Amniotic stem cell (primary cell): ENCODE measurements at places on chromosomes 7 and 10.

DNA sequence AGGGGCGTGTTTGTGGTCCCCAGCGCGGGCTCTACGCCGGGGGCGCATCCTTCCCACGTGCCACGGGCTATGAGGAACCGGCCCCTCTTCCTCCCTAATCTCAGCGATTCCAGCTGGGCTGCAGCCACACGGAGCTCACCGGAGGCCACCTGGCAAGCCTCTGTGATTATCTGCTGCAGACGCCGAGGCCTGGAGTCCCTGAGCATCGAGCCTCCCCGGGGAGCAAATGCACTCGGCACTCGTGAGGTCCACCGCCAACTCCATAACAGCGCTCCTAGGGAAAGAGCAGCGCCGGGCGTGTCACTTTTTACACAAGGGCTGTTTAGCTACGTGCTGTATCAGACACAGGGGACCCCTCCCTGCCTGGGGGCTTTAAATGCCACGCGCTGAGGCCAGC is 101.2 kb downstream of the DYNC2I1 start:
- no peak for DNase-seq

DNA sequence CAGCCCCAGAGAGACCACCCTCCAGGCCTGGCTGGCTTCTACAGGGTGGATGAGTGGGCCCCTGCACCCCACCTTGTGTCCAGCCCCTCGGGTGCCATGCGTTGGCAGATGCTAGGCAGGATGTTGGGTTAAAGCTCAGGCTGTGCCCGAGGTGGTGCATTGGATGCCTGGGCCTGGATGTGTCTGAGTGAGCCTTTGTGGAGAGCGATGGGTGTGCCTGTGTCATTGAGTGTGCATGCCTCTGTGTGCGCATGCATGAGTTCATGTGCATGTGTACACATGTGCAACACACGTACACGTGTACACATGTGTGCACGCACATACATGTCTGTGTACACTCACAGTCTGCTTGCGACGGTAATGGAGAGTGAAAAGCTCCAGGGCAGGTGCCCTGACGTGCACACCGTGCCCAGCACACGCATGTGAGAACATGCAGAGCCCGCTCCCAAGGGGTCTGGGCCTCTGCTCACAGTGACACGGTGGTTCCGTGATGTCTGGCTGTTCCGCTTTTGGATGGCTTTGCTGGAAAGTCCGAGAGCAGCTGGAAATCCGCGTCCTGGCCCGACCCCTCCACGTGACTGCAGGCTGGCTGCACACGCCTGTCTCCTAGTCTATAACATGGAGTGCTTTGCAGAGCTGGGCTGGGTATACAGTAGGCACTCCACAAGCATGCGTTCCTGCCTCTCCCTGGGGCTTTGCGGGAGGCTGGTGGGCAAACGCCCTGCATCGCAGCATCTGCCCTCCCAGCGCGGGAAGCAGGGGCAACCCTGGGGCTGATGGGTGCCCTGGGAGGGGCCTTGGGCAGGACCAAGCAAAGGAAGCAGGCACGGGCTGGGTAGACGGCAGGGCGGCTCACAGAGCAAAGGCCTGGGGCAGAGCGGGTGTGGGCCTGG is 36.9 kb downstream of the ELFN1 start:
- no peak for DNase-seq

DNA sequence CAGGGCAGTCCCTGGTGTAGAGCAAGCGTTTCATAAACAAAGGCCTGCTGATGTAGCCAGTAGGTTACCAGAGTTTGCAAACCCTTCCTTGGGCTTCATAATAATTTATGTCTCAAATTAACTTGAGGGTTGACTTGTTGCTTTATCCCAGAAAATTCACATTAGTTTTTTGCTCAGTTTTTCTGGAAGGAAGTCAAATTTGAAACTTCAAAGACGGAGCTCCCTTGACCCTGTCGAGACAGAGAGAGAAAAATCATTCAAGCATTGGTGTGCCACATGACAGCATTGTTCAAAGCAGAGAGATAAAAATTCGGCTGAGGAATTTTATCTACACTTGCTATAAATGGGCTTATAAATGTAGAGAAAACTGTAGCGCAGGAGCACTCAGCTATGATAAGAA is 627.7 kb downstream of the TNS3 start:
- no peak for DNase-seq

DNA sequence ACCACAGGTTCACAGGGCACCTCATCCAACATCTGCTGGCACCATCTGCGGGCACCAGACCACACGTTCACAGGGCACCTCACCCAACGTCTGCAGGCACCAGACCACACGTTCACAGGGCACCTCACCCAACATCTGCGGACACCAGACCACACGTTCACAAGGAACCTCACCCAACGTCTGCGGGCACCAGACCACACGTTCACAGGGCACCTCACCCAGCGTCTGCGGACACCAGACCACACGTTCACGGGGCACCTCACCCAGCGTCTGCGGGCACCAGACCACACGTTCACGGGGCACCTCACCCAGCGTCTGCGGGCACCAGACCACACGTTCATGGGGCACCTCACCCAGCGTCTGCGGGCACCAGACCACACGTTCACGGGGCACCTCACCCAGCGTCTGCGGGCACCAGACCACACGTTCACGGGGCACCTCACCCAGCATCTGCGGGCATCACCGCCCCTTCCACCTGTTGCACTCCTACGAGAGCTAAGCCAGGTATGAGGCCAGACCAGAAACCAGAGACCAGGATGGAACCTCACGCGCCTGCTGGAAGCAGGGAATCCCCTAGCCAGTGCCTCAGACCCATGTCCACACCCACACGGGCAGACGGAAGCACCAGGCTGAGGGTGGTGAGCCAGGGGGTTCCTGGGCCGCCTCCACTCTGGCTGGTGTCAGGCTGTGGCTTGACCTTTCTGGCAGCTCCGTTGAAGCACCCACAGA is 182.8 kb downstream of the MAD1L1 start:
- no peak for DNase-seq

DNA sequence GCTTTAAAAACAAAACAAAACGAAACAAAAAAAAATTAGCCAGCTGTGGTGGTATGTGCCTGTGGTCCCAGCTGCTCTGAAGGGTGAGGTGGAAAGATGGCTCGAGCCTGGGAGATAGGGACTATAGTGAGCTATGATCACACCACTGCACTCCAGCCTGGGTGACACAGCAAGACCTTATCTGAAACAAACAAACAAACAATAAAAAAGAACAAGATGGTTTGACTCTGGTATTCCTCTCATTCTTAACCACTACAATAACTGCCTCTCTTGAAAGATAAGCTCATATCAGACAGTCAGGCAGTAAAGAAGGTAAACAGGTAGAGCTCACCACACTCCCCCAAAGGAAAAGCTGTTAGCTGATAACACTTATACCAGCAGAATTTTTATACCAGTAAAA is 14.1 kb upstream of the DUSP5 start:
- no peak for DNase-seq

GRCh38 chr10:24496906-24497305 is 226.8 kb downstream of the ARHGAP21 start:
- DNase-seq, result no peak

GRCh38 chr10:19713800-19714525 is 102.3 kb upstream of the PLXDC2 start:
- no peak for DNase-seq

DNA sequence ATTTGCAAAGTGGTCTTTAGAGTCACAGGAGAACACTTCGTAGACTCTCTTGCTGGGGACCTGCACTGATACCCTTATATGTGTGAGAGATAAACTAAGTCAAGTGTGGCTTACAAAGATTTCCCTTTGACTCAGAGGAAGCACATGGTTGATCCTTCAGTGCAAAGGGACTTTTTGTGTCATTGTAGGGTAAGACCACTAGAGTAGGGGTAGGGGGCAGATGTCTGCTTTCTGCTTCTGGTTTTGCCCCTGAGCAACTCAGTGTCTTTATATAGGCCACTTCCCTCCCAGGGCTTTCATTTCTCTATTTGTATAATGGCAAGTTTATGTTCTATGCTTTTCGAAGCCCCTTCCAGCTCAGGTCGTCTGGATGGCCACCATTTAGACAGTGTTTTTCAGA is 281.7 kb downstream of the SORCS3 start:
- no peak for DNase-seq

- no peak for DNase-seq
These were observed 42.1 kb downstream of the SCIN start for GRCh38 chr7:12612622-12613021.

DNA sequence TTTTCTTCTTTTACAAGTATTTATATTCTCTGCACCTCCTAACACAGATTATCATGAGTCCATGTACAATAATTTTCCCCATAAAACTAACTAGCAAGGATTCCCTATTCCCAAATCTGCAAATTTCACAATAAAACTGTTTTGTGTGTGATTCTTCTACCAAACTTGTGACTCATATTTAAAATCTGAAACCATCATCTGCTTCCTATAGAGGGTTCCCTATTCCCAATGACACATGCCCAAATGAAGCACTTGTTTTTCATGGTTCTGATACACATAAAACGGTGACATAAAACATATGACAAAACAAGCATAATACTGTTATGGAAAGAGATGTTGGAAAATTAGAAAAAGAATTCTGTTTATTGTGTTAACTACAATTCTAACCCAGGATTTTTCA is 657.6 kb downstream of the PARD3 start:
- DNase-seq, result no peak

GRCh38 chr7:108028111-108028510 is 25.1 kb upstream of the LAMB1 start:
- DNase-seq, result no peak

- DNase-seq, result no peak
These were observed 190.4 kb downstream of the HDAC9 start for GRCh38 chr7:18685971-18686370.

GRCh38 chr7:14761510-14762296 is 140.8 kb downstream of the DGKB start:
- peak; percentile 19 for DNase-seq

DNA sequence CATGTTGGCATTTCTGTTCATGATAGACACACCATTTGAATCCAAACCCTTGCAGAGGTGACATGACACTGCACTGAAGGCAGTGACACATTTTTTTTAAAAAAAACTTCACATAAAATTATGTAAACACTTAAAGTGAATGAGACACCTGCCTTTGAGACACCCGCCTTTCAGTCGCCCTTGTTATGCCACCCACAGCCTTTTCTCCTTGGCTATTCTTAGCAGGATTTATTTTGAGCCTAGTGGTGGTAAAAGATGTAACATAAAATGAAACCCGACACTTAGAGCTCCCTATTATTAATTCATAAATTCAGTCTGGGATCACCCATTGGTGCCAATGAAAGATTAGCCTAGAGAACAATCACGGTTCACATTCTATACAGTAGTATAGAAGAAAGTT is 161.3 kb downstream of the DYNC1I1 start:
- DNase-seq, result no peak
